Upper lobe of left lung (tissue), 6 donors: ENCODE measurements at places on chromosomes 4 and X. TPM values are rescaled to one million over a fixed set of nuclear protein-coding genes. Genes with fewer than 3 reads are reported as not detected.
A peak's percentile ranks its signal among the peaks of the same experiment; 100 is the strongest.

Gene TEX13C
- total RNA-seq = not detected

GRCh38 chrX:48956728-48957414, 536 bp downstream of the OTUD5 start:
- peaks cover 15% of the 10 kb centered on the region for H3K4me1 ChIP-seq
- no peaks in the 10 kb centered on the region for H3K36me3 ChIP-seq
- H3K27me3 ChIP-seq = no peaks in the 10 kb centered on the region
- H3K4me3 ChIP-seq = peak overlapping the region; percentile 60
- DNase-seq = peak; percentile 87

DNA sequence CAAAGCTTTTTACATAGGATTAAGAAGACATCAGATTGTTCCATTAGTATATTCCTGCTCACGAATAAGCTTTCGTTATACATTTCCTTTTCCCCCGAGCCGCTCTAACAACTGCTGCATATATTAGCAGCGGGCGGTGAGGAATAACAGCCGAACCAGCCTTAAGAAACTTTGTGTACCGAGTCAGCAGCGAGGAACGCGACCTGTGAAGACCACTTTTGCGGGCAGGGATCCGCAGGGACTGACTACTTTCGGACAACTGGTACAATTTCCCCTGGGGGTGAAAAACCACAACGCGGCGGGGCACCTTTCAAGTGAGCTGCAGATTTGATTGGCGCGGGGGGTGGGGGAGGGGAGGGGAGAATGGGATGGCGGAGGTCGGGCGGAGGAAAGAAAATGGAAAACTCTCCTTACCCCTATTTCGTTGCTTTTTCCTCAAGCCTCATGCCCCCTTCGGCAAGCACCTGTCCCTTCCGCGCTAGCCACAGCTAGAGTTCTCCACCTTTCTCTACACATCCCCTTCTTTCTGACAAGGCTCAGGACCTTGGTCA, 5.9 kb upstream of the PITX2 start:
- H3K4me1 ChIP-seq = peaks cover 14% of the 10 kb centered on the region
- peaks cover 87% of the 10 kb centered on the region for H3K27me3 ChIP-seq
- DNase-seq = no peak
- no peak overlapping the region for H3K27ac ChIP-seq
- no peaks in the 10 kb centered on the region for H3K36me3 ChIP-seq

GRCh38 chr4:124343661-124344171, 368.8 kb downstream of the ANKRD50 start:
- H3K27ac ChIP-seq = no peak overlapping the region
- H3K4me1 ChIP-seq = no peaks in the 10 kb centered on the region
- no peak overlapping the region for H3K4me3 ChIP-seq

GRCh38 chrX:49286581-49286980, 16.9 kb upstream of the GAGE10 start:
- H3K36me3 ChIP-seq = no peaks in the 10 kb centered on the region
- H3K27me3 ChIP-seq = no peaks in the 10 kb centered on the region
- H3K27ac ChIP-seq = no peak overlapping the region
- no peaks in the 10 kb centered on the region for H3K4me1 ChIP-seq
